NCI-H146 (cell line): ENCODE measurements at places on chromosomes 2 and 18.
A peak's percentile ranks its signal among the peaks of the same experiment; 100 is the strongest.

DNA sequence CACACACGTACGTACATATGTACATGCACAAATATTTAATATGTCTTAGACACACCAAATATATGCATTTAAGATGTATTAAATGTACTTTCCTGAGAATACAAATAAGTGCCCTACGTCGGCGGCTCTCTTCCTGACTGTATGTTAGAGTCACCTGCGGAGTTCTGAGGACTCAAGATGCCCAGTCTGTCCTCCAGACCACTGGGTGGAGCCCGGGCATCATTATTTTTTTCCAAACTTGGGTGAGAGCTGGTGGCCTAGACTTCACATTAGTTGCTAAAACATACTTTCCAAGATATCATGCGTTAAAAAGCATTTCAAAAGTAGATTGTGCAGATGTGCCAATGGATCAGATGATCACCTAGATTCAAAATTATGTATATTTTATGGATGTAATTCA lies 2.9 kb downstream of the IL18R1 start:
- no peak for DNase-seq

- no peak for DNase-seq
These were observed 322.3 kb downstream of the CDH2 start for GRCh38 chr18:27854631-27855030.

DNA sequence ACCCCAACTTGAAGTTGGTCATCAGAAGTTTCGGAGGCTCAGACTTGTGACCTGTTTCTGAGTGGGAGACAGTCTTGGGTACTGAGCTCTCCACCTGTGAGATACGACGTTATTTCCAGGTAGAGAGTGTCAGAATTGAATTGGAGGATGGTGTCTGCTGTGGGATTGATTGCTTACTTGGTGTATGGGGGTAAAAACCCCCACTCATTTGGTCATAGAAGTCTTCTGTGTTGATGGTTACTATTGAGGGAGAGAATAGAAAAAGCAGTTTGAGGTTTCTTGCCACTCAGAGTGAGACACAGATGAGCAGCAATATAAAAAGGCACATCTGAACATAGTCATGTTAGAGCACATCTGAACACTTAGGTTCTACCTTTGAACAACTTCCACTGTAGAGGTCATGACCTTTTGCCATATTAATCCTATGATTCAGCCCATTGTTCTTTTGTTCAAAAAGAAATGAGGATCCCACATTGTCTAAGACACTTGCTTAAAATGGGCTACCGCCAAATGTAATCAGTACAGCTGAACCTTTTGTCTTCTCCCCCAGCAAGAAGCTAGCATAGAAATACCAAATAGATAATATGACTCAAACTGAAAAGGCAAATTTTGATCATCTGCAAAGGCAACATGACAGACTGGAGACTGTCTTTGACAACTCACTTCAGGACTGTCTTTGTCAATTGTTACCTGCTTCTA lies 73.3 kb downstream of the NAB1 start:
- DNase-seq: no peak

DNA sequence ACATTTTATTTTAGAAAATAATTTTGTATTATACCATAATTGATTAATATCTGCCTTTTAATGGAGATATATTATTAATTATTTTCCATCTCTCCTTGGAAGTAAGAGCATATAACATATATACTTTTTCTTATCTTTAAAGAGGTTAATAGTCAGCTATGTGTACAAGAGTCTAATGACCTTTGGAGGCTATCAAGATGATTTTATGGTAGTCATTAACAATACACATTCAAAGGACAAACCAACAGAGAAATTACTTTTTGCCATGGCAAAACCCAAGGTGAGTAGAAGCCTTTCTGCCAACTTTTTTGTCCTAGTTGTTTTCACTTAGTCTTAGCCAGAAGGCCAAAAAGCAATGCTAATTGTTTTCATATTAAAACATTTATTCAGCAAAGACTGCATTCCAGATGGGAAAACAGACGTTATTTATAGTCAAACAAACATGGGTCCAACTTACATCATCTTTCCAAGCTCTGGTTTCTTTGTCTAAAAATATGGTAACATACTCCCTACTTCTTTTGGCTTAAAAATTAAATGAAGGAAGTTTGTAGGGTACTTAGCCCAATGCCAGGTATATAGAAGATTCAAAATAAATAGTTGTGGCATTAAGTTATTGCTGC lies 9.6 kb upstream of the DYNC2LI1 start:
- DNase-seq: no peak

GRCh38 chr18:2994603-2995432 lies 18.1 kb downstream of the LPIN2 start:
- DNase-seq: peak; percentile 46

DNA sequence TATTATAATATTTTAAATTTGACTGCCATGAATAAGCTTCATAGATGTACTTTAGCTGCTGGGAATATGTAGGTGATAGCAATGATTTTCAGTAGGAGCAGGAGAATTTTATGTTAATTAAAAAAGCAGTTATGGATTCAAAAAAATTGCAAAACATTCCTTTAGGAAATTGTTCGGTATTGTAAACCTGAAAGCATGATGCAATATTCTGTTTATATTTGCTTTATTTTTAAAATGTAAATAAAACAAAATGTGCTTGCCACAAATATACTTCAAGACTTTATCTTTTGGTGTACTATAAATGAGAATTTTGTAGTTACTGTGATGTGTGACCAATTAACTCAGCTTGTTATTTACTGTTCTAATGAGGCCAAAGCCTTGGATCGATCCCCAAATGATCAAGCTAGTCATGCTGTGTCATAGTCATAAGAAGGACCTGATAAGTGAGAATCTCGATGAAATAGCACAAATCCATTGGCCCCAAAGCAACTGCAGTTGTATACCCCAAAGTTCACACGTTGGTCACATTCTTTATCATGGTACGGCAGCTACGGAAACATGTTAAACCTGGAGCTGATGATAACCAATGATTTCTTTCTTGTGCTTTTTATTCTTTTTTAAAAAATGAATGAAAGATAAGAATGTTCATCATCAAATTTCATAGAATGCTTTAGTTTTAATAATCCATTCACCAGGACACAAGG lies 23.6 kb upstream of the ATIC start:
- no peak for DNase-seq

DNA sequence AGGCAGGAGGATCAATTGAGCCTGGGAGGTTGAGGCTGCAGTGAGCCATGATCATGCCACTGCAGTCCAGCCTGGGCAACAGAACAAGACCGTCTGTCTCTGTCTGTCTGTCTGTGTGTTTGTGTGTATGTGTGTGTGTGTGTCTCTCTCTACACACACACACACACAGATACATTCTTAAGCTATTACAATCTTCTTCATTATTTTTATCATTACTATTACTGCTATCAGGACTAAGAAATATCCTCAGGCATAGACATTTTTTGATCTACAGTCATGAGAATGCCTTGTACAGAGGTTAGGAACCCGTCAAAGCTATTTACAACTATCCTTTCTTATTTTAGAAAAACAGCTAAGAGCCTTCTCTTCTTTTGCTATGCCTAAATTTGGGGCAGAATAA lies 207.4 kb downstream of the NEDD4L start:
- DNase-seq: no peak

DNA sequence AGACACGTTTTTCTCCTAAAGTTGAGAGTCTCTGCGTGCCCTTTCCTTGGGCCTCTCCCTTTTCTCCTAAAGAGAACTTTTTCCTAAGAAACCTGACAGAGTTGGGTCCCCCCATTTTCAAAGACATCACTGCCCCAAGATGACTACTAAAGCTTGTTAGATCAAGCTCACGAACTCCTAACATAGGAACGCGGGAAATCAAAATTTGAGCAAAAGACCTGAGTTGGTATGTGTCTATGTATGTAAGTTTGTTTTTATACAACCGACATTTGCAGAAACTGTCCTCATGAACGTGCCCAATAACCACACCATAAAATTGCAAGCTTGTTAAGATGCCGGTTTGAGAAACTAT lies 1.4 kb downstream of the HOXD13 start:
- DNase-seq: no peak

- peak; percentile 73 for DNase-seq
These were observed 447.6 kb upstream of the ID2 start for GRCh38 chr2:8234253-8234652.

GRCh38 chr2:218607436-218608115 lies at the start of gene PLCD4:
TSS of gene PLCD4 (plus strand) at chr2:218607899. CDS start at chr2:218615740, 7,841 bp downstream.
- no peak for DNase-seq

DNA sequence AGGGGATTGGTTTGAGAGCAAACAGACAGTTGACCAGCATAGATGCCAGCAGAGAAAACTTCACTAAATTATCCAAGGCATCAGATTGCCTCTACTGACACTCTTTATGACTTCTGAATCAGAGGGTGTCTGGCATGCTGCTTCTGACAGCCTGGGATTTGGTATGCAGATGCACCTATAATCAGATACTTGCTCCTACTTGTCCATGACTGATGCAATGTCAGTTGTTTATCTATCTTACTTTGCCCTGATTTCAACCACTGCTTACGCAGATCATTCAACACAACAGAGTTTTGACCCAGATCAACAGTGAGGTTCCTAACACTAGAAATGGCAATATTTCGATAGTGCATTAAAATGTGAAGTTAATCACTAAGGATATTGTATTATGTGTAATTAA lies 22.6 kb upstream of the CALCRL start:
- no peak for DNase-seq

- DNase-seq: no peak
These were observed 39.9 kb downstream of the PREPL start for GRCh38 chr2:44321360-44321759.

GRCh38 chr2:55047677-55048299 lies 2.5 kb downstream of the RTN4 start:
- peak; percentile 11 for DNase-seq

DNA sequence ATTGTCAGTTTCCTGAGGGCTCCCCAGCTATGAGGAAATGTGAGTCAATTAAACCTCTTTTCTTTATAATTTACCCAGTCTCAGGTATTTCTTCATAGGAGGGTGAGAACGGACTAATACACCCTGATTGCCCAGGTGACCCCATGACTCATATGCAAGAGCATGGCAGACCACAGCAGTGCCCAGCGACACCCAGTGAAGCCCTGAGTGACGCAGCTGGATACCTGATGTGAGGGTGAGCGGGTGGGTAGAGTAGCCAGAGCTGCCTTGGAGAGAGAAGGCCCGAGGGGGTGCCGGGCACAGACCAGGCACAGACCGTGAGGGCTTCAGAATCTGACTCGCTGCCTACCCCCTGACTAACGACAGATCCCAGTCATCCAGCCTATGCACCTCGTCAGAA lies 15.4 kb downstream of the ALPG start:
- no peak for DNase-seq

- no peak for DNase-seq
These were observed 8.2 kb downstream of the PTGR3 start for GRCh38 chr18:75200605-75201280.

DNA sequence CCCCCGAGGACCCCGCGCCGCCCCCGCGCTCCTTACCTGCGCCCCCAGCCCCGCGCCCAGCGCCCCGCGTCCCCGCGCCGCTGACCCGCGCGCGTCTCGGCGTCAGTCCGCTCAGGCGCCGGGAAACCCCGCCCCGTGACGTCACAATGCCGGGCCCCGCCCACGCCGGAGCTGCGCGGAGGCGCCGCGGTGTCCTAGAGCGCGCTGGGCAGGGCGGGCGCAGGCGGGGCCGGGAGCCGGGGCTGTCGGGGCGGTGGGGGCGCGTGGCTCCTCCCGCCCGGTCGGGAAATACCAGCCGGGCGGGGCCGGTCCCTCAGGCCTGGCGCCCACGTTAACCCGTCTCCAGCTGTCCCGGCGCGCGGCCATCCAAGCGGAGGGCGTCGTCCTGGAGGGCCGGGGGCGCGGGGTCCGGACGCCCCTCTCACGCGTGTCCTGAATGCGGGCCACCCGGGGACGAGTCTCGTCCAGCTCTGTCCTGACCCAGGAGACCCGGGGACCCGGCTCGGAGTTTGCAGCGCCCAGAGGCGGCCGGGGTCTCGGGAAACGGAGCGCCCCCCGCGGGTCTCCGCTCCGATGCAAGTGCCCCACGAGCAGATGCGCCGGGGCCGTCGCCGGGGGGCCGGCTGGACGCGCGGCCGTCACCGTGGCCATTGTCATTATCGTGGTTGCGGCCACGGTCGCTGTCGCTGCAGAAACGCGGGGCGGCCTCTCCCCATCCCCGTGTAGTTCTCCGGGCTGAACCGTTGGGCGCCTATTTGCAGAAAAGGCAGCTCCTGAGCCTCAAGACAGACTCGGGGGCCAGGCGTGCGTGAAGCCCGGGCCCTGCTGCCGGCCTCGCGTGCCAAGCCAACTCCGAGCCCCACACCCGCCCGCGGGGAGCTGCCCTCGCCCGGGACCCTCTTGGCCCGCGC lies at the start of gene SLC66A2:
Gene SLC66A2, minus strand, starts transcription at position 109 of the 911 bp plus-strand sequence. CDS start 727 bp downstream, outside the sequence.
- DNase-seq: peak; percentile 95

DNA sequence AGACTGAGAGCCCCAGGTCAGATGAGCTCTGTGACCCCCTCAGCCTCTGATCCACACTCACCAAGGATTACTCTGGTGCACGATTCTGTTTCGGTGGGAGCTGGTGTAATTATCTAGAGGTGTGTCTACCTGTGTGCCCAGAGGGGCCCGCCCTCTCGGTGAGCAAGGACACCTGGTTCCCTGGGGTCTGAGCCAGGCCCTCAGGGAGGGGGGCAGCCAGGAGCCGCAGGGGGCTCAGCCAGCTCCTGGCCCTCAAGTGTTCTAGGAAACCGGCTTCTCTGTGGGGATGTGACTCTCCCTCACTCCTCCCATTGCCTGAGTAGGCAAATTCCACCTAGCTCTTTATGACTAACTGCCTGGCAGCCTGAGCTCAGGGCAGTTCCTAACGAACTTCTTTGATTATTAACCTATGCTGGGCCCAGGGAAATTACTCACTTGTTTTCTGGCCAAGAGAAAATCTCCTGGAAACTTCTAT lies 17.4 kb downstream of the AGAP1 start:
- DNase-seq: peak; percentile 47

DNA sequence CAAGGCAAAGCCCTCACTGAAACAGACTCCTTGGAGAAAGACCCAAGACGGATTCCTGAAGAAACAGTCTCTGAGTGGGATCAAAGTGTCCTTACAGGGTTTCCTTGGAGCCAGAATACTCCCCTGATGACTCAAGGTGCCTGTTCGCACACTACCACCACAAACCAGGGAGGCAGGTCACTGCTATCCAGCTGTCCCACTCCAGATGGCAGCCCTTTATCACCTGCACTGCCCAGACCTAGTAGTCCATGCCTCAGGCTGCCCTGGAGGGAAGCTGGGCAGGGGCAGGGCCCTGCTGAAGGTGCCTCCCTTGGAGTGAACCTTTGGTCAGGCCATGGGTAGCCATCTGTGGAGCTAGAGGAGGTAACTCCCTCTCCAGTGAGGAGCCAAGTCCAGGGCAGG lies 34.1 kb downstream of the TRABD2A start:
- no peak for DNase-seq
